WTC11 (cell line): ENCODE measurements at places on chromosomes 12 and 14. TPM values are rescaled to one million over a fixed set of nuclear protein-coding genes. Genes with fewer than 3 reads are reported as not detected.

Gene AICDA
- 0.13 TPM in 1 of 3 replicates, not detected in the others for total RNA-seq

- peaks cover 10% of the 10 kb centered on the region for H3K27me3 ChIP-seq
- no peak overlapping the region for H3K27ac ChIP-seq
- no peak for DNase-seq
- H3K36me3 ChIP-seq = 0 out of 2 replicates have a peak, but pooled peaks cover 5% of the 10 kb centered on the region
- H3K4me1 ChIP-seq = peaks cover 69% of the 10 kb centered on the region
These were observed 114.4 kb downstream of the PRICKLE1 start for GRCh38 chr12:42475106-42475505.

DNA sequence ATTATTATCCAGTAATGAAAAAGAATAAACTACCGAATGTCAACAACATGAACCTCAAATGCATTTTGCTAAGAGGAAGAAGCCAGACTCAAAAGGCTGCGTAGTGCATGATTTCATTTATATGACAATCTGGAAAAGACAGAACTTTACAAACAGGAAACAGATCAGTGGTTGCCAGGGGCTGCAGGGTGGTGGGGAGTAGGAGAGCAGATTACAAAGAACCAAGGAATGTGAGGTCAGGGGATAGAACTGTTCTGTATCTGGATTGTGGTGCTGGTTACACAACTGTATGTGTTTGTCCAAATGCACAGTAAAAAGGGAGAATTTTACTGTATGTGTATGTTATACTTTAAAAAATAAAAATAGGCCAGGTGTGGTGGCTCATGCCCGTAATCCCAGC lies 89.7 kb upstream of the MYL2 start:
- DNase-seq = no peak
- H3K4me3 ChIP-seq = no peak overlapping the region
- peaks cover 5% of the 10 kb centered on the region; the same call in 1 of the 2 replicates for H3K36me3 ChIP-seq
- peaks cover 73% of the 10 kb centered on the region for H3K27me3 ChIP-seq
- H3K4me1 ChIP-seq = peaks cover 5% of the 10 kb centered on the region; the same call in 1 of the 2 replicates

- no peak overlapping the region for H3K4me3 ChIP-seq
- no peaks in the 10 kb centered on the region for H3K4me1 ChIP-seq
- no peaks in the 10 kb centered on the region for H3K36me3 ChIP-seq
- H3K27ac ChIP-seq = no peak overlapping the region
- no peak for DNase-seq
- H3K27me3 ChIP-seq = peaks cover 8% of the 10 kb centered on the region
These were observed 311.5 kb upstream of the OR4E1 start for GRCh38 chr14:21985081-21985480.

GRCh38 chr12:27807063-27807703 lies 27.1 kb upstream of the MANSC4 start:
- H3K36me3 ChIP-seq = no peaks in the 10 kb centered on the region
- H3K4me3 ChIP-seq = no peak overlapping the region
- no peak for DNase-seq
- H3K27ac ChIP-seq = no peak overlapping the region
- H3K27me3 ChIP-seq = no peaks in the 10 kb centered on the region

GRCh38 chr14:96072076-96072475 lies 32.9 kb downstream of the C14orf132 start:
- no peaks in the 10 kb centered on the region for H3K27me3 ChIP-seq
- H3K4me3 ChIP-seq = no peak overlapping the region
- H3K27ac ChIP-seq = no peak overlapping the region
